ENCODE measurements at places on chromosomes 5 and 9.

GRCh38 chr5:22250528-22250927, 602.6 kb downstream of the CDH12 start:
- no peak for DNase-seq

- DNase-seq: no peak
These were observed 11.0 kb upstream of the HAPLN1 start for GRCh38 chr5:83731638-83732037.

GRCh38 chr9:71929223-71929622, 17.8 kb downstream of the C9orf85 start:
- no peak for DNase-seq

- DNase-seq: no peak
These were observed 393.9 kb upstream of the RIOK2 start for GRCh38 chr5:97576956-97577355.

- DNase-seq: no peak
These were observed 37.4 kb downstream of the C9orf50 start for GRCh38 chr9:129583308-129584038.

- peak; percentile 21 for DNase-seq
These were observed 149.1 kb upstream of the KLF4 start for GRCh38 chr9:107638521-107639310.

GRCh38 chr9:132752877-132753592, 82.8 kb downstream of the GTF3C4 start:
- peak; percentile 31 for DNase-seq

GRCh38 chr5:52560366-52560765, 227.3 kb upstream of the ITGA1 start:
- DNase-seq: peak; percentile 71

DNA sequence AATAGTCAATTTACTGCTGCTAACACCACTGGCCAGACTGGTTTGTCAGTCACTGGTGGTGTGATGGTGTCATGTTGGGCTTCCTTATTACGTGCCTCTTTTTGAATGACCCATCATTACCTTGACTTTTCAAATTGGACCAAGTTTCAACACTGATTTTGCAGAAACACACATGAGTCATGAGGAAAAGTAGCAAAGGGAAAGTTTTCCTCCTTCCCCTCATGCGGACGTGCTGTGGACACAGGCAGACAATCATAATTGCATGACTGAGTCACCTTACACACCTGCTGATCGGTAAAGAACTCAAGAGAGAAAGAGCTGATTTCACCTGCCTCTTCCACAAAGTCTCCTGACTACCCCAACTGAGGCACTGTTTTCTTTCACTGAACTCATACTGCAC, 324.5 kb downstream of the ARRDC3 start:
- DNase-seq: peak; percentile 40

- DNase-seq: no peak
These were observed 350 bp upstream of the ECPAS start for GRCh38 chr9:111484572-111484894.

DNA sequence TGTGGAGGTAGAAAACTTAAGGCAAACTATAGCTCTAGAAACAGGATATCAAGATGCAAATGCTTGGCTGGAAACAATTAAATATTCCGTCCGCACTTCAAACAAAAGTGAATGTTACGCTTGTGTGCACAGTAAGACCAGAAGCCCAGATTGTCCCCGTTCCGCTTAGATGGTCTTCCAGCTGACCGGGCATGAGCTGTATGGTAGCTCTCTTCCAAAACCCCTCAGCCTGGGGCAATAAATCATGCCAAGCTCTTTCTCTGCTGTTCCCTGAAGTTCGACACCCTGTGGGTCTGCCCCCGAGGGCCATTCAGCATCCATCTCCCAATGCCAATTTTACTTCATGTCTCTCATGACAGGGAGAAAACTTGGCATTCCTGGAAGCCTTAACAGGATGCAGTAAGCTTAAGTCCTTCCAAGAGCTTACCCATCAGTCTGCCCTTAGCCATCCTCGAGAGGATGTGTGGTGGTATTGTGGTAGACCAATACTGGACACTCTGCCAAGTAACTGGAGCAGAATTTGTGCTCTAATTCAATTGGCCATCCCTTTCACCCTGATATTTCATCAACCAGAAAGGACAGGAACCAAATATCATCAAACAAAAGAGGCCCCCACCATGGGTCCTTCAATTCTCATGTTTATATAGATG, 70.7 kb upstream of the RANBP6 start:
- DNase-seq: no peak

GRCh38 chr5:67176936-67177335, 19.7 kb downstream of the CD180 start:
- DNase-seq: no peak

DNA sequence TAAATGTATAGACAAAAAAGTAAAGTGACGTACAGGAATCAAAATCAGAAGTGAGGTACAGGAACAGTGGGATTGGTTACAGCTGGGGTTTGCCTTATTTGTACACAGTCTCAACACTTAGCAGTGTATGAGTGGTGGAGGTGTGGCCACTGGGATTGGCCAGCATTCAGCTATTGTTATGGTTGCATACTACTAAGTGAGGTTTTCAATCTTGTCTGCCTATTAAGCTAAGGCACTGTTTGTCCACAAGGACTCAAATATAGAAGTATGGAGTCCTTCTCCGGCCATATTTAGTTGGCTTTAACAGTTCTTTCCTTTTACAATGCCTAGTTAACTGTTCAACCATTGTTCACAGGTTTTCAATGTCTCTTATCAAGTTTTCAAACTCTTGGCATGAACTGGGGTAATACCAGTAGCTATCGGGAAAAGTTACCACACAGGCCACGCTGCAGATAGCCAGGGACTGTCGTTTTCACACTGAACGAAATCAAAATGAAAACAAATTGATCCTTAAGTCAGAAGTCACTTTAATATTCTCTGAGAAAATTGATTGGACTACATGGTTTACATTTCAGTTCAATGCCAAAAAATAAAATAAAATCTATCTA, 176.0 kb upstream of the FREM1 start:
- peak; percentile 2 for DNase-seq

DNA sequence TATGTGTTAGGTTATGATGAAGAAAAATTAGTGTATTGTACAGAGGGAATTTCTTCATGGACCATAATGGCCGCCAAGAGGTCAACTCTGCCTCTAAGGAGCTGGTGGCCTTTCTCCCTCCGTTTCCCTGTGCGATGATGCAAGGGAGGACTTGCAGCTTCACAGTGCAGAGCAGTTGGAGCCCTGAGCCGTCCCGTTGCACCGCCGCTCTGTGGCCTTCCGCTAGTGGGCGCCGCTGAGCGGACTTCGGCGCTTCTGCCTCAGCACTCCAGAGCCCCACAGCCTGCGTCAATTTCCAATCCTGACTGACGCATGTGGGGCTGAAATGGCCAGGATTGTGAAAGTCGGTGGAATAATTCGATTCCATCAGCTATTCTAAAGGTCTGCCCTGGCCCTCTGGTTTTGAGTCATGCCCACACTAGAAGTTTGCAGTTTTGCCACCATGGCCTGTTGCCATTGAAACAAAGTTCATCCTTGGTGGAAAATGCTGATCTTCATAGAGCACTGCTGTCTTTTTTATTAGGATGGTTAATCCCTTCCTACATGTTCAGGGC, 22.7 kb upstream of the LECT2 start:
- no peak for DNase-seq

- DNase-seq: peak; percentile 88
These were observed 38.0 kb upstream of the XPA start for GRCh38 chr9:97735070-97735600.

GRCh38 chr9:136865041-136865767, 904 bp downstream of the EDF1 start:
- no peak for DNase-seq

- no peak for DNase-seq
These were observed 164.5 kb upstream of the EGFLAM start for GRCh38 chr5:38093855-38094254.

- no peak for DNase-seq
These were observed 141.1 kb downstream of the CHSY3 start for GRCh38 chr5:130045334-130045733.

DNA sequence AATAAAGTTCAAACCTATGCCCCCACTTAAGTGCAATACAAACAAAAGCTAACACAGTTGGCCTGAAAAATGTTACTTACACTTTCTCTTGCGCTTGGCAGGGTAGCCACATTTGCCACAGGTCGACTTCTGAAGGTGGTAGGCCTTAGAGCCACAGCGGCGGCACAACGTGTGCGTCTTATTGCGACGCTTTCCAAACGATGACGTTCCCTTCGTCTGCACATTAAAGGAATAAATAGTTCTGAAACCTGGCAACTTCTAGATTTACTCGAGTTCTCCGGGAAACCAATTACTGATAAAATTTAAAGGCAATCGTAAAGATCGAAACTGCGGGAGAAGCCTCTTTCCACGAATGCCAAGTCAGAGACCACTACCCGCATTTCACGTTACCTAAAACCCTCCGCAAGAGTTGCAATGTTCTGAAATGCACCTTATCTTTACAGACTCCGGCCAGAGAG, 602 bp downstream of the RPL37 start:
- DNase-seq: no peak

DNA sequence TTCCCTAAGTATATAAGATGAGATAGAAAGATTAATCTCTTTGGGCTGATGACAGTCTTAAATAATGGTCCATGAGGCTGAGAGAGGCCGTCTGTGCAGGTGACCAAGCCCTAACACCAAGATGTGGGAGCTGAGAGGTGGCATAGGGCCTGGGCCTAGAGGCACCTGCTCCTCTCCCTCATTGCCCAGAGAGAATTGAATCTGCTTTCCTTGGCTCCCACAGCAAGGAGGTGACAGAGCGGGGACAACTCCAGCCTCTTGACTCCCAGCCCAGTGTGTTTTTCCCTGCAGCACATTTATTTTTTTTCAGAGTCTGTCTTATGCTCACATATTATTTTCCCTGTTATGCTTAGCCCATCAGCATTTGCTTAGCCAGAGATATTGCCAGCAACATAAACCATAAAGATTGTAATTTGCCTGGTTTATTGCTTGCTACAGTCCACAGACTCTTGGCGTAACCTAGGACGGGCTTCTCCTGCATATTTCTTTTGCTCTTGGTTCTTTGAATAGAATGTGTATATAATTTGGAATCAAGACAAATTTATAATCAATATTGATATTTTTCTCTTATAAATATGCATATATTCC, 105.6 kb downstream of the NTRK2 start:
- no peak for DNase-seq

GRCh38 chr5:137695651-137696428, 40.0 kb downstream of the KLHL3 start:
- DNase-seq: no peak

GRCh38 chr5:42991404-42992087, 48.6 kb downstream of the ANXA2R start:
- DNase-seq: peak; percentile 17

- no peak for DNase-seq
These were observed 16.2 kb downstream of the ENHO start for GRCh38 chr9:34506623-34507022.

DNA sequence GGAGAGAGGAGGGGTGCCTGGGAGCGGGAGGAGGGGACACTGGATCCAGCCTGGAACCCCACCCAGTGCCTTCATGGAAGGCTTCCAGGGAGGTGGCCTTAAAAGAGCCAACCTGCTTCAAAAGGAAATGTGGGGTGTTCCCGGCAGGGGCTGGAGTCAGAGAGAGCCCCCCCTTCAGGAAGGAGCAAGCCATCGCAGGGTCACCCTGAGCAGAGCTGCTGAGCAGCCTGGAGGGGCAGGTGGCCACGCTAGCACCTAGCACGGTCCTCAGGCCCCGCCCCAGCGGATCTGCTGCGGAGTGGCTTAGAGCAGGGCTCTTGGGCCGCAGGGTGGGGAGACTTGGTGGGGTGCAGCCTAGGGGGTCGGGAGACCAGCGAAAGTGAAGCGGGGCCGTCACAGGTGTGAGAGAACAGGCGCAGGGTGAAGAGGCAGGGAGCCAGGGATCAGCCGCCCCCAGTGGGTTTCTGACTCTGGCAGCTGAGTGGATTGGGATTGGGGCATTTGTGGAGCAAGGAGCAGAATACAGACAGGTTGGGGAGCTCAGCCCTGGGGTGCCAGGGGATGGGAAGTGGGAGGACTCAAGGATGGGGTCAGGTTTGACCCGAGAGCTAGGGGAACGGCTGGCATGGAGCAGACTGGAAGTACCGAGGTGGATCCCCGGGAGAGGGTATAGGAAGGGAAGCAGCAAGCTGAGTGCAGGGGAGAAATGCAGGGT, 1.5 kb downstream of the LCN2 start:
- no peak for DNase-seq

- no peak for DNase-seq
These were observed 80.2 kb upstream of the MIER3 start for GRCh38 chr5:57032151-57032551.

GRCh38 chr5:173710528-173710927, 94.1 kb upstream of the BOD1 start:
- no peak for DNase-seq

GRCh38 chr5:6861667-6862066, 148.4 kb downstream of the TENT4A start:
- no peak for DNase-seq

DNA sequence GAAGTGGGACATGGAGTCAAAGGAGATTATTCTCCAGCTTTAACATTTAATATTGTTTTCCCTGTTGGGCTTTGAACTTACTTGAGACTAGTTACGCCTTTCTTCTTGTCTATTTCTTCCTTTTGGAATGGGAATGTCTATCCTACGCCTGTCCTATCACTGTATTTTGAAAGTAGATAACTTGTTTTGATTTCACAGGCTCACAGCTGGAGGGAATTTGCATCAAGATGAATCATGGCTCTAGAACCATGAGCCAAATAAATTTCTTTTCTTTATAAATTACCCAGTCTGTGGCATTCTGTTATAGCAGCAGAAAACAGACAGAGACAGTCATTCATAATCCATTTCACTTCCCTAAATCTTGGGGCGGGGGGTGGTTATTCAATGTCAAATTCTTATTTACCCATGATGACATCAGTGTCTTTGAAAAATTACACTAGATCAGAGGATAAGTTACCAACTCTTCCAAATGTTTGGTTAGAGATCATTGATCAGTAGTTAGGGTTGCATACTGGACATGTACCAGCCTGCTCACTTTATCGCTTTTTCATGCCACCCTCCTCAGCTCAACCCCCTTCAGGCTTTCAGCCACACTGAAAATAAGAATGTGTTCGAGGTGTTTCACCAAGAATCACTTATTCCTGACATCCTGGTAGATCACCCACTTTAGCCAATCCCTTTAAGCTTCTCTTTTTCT, 419.6 kb upstream of the PIK3R1 start:
- no peak for DNase-seq

- no peak for DNase-seq
These were observed 12.0 kb downstream of the UGT3A2 start for GRCh38 chr5:36054647-36055046.

DNA sequence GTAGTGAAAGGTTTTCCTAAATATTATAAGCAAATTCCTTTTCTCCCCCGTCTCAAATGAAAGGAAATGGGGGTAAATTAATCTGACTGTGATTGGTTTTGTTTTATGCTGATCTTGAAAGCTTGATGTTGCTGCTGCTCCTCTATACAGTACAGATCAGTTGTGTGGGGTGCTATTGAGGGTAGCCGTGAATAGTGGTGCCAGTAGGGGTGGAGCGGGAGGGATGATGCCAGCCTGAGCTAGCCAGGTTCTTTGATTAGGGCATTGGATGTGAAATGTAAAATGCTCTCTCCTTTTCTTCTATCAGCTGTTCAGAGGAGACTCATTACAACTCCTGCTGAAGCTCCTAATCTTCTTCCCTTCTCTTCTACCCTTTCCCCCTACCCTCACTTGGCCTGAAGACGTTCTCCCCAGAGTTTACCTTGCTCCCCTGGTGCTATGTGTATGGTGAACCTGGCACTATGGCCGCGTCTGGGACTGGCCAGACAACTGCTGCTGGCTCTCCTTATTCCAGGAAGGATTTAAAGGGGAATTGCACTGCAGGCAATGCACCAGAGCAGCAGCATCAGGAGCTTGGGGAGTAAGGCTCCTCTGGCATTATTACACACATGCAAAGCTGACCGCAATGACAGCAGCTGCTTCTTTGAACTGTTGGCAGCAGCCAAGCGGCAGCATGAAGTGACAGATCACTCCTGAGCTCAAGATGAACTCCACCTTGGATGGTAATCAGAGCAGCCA, 566 bp downstream of the GPR21 start:
- DNase-seq: no peak

All from NCI-H345 (cell line).